DMS79 treated with DMSO at 0.1 percent for 48 hours (cell line): ENCODE measurements at places on chromosomes 11 and 22.

- DNase-seq = no peak
Measured at GRCh38 chr11:84833488-84834088, 793.6 kb downstream of the DLG2 start.

DNA sequence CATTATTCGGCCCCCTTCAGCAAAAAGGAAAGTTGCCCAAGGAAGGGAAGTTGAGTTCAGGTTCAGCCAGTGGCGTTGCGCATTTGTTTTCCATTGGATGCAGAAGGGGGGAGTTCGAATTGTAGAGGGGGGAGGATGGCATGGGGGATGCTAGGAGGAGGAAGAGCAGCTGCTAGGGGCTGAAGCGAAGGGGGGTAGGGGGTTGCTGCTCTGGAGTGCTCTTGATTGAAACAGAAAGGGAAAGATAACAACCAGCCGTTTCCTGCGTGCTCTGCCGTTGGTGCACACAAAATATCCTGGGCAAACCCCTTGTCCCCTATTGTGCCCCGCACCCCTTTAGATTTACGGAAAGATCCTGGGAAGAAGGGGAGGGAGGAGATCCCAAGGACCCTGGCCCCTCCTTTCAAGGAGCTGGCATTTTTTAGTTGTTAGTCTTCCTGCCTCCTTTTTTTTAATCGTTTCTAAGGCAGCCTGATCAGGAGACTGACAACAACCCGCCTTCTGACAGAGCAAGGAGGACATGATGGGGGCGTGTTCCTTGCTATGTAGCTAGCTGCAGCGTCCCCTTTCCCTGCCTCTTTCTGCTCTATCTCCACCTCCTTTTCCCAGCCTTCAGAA lies 2.1 kb downstream of the KMT2A start:
- peak; percentile 21 for DNase-seq

GRCh38 chr11:67571443-67571842 lies 12.2 kb upstream of the GSTP1 start:
- no peak for DNase-seq

DNA sequence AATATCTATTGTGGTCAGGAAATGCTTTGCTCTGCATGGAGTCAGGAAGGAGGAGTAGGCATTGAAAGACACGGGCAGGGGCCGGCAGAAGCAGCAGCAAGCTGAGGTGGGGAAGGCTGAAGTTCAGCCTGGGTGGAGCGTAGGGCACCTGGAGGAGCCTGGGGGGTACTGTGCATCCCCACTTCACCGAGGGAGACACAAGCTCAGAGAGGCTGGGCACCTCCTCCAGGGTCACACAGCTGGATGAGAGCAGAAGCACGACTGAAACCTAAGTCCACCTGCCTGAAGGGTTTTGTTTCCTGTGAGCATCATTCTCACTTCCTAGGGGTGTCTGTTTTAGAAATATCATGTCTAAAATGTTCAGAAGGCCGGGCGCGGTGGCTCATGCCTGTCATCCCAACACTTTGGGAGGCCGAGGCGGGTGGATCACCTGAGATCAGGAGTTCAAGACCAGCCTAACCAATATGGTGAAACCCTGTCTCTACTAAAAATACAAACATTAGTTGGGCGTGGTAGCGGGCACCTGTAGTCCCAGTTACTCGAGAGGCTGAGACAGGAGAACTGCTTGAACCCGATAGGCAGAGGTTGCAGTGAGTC lies 138.3 kb downstream of the MPPED1 start:
- no peak for DNase-seq

DNA sequence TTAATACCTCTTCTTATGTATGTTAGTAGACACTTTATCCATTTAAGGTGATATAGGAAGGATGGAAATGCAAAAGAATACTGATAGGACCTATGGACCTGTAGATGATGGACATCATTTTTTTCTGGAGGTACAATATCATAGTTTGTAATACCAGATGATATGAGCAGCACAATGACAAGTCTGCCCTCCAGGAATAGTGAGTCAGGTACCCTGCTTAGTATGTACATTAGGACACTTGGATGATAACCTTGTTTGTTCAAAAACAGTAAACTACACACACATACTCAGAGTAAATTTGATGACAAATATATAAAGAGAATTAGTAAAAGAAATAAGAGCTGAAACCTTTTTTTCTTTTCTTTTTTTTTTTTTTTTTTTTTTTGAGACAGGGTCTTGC lies 58.7 kb upstream of the B3GNT6 start:
- DNase-seq = no peak
